ENCODE measurements at places on chromosomes 1 and 21.

DNA sequence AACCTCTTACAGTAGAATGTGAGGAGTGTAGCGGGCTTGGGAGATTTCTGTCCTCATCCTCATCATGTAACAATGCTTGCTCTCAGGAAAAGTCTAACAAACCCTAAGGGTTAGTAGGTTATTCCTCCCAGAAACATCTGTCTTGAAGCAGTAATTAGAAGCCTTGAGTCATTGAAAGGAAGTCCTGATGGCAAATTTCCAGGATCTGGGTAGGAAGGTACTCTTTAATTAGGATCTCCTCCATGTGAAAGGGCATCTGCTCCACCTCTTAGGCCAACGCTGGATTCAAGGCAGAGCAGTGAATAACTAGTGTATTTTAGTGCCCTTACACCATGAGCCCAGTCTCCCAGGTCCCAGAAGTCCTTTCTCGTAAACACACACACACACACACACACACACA is 106.6 kb upstream of the BARHL2 start:
- no peak for DNase-seq

DNA sequence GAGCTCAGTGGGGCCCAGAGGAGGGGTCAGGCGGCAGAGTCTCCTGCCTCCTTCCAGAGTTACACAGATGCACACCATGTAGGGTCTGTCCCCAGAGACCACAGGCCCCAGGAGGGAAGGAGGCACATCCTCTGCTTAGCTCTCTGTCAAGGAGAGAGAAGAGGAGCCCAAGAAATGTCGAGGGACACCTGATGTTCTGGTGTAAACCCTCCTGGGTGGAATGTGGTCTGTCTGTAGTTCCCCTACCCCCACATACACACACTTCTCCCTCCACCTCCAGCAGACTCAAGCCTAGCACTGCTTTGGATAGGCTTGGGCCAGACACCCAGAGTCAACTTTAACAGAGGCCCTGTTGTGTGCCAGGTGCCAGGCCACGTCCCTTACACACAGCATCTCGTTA is 34.2 kb downstream of the KIF21B start:
- no peak for DNase-seq

- DNase-seq: no peak
Measured at GRCh38 chr1:53625049-53625448, 113.9 kb downstream of the GLIS1 start.

- no peak for DNase-seq
Measured at GRCh38 chr1:82445827-82446226, 645.1 kb downstream of the ADGRL2 start.

DNA sequence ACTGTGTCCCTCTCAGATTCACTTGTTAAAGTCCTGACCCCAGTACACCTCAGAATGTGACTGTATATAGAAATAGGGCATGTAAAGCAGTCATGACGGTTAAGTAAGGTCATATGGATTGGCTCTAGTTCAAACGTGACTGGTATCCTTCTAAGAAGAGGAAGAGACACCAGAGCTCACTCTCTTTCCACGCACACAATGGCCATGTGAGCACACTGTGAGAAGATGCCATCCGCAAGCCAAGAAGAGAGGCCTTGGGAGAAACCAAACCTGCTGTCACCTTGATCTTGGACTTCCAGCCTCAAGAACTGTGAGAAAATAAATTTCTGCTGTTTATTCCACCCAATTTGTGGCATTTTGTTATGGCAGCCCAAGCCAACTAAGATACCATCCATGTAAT is 56.8 kb upstream of the IRF2BP2 start:
- DNase-seq: no peak

DNA sequence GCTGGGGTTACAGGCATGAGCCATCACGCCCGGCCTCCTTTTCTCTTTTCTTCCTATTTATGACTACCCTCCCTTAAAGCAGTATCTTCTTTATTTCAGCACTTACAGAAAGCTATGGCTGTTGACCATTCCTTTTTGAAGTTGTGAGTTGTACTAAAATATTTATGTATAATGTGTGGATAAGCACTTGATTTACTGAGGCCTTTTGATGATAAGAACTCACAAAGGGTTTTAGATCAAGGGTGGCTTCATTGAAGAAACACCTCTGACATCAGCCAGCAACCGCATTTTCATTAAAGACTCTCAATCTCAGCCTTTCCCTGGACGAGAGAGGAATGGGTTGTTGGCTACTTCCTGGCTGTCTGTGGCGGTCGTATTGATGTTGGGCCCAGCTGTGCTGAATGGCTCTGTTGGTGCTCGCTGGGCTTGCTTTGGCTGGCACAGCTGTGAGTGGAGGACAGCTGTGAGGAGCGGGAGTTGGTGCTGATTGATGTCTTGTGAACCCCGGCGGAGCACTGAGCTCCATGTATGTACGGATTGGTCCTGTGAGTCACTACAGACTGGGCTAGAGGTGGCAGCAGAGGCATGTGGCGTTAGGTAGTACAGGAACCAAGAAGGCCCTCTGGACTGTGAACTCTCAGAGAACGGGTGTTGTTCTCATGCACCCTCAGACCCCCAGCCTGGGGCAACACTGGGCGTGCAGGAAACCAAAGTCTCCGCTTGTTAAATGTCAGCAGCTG is 208.8 kb downstream of the KIF26B start:
- no peak for DNase-seq

DNA sequence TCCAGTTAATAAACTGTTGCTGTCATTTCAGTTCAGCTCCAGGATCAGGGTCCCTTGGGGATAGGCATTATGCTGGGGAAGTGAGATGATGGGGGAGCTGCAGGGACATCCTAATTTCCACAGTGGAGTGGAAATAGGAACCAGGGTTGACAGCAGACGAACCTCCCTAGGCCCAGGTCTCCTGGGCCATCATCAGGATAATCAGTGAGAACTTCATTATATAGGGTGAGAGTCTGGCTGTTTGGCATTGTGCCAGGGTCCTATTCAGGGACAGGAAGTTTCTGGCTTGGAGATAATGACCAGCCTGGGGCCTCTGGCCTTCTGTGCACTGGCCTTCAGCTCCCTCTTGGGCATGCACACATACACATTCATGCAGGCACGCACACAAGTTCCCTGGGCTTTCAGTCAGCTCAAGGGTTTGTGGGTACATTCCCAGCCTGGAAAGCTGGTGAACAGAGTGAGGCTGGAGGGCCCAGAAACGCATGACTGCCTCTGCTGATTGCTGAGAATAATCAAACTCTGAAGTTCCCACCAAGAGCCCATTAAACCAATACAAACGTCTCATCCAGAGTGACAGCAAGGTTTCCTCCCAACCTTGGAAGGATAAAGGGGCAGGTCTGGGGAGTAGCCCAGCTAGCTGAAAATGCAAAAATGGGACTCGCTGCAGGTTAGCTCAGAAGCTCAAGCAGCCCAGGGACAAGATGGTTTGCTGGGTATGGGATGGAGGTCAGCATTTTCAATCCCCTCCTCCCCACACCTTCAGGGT is 13.9 kb upstream of the LRIG2 start:
- no peak for DNase-seq

DNA sequence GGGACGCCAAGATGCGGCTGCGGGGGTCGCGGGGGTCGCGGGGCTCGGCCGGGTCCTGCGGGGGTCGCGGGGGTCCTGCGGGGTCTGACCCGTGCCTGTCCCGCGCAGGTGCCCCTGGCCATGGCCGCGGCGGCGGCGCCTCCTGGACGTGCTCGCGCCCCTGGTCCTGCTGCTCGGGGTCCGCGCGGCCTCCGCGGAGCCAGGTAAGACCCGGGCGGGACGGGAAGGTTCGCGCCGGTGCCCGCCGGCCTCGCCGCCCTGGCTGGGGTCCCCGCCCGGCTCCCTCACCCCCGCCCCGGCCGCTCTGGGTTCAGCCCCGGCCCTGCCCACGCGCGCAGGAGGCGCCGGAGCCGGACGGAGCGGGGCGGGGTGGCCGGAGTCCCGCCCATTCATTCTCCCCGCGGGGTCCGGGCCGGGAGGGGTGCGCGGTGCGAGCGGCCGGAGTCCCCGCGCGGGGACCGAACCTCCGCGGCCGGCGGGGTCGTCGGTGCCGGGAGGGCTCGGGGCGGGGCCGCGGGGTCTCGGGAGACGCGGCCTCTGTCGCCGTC is 380 bp downstream of the COL18A1 start:
- DNase-seq: peak; percentile 56

GRCh38 chr1:107246775-107247345 is 106.0 kb downstream of the NTNG1 start:
- DNase-seq: no peak

DNA sequence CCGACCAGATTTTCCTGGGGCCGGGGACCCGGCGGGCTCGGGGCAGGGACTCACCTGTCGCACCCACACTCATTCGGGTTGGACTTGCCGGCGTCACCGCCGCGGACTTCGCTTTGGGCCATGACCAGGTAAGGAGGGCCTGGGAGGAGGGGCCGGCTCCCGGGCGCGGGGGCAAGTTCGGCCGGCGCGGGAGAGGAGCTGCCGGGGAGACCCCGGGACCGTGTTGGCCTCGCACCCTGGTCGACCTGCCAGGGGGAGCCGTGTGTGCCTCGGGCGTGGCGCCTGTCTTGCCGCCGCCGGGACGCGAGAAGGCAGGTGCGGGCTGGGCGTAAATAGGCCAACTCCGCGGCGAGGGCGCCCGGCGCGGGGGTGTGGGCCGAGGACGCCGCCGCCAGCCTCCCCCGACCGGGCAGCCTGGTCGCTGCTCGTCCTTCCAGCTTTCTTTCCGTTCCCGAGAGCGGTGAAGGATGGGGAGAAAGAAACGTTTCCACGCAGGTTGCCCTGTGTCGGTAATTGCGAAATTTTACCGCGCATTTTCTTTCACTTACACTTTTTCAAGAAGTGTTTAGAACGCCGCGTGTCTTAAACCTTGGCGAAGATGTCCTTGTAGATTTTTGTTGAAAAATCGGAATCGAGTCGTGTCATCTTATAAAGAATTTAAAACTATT is 558 bp downstream of the USP1 start:
- DNase-seq: peak; percentile 27

DNA sequence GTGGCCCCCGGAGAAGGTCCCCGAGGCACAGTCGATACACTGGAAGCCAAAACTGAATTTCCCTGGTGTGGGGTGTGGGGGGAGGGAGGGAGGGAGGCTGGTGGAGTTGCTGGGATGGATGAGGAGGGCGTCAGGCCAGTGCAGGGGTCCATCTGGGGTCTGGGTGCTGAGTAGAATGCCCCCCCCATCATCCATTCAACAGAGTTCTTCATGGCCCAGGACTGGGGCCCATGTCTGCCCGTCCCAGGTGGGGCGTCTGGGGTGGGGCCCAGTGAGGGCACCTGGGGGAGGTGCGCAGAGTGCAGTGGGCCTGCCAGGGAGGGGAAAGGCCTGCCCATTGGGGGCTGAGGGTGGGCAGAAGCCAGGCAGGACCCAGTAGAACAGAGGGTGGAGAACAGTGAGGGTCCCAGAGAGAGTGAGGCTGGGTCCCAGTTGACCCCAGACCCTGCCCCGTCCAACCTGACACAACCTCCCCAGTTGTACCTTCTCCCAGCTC is 1.9 kb downstream of the TNFRSF18 start:
- no peak for DNase-seq

GRCh38 chr1:159266832-159267231 is 35.3 kb upstream of the FCER1A start:
- DNase-seq: no peak

DNA sequence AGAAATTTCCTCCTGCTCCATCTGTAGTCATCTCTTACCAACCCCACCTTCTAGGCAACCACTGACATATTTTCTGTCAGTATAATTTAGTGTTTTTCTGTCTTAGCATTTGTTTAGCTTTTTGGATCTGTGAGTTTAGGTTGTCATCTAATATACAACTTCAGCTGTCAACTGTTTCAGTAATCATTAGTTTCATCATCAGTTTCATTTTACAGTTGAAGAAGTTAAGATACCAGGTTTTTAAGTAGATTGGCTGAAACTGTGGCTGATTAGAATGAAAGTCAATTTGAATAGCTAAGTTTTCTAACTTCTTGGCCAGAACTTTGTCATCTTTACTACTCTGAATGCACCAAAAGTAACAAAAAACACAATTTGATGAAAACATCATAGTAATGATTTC is 1957.3 kb downstream of the NCAM2 start:
- DNase-seq: no peak

- DNase-seq: no peak
Measured at GRCh38 chr1:21703318-21703963, 34.3 kb upstream of the RAP1GAP start.

DNA sequence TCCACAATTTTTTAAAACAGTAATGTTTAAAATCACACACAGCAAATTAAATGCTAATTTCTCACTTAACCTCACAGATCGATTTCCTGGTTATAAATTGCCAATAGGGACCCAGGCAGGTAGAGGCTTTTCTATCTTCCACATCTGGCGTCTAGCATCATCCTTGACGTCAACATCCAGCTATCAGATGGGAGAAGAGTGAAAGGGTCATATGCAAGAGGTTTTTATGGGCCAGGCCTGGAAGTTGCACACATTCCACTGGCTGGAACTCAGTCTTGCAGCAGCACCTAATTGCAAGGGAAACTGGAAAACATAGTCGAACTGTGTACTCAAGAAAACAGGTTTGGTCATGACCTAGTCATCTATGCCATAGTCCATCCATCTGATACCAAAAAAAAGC is 6.0 kb upstream of the EEIG2 start:
- DNase-seq: no peak

- DNase-seq: no peak
Measured at GRCh38 chr1:39142401-39143060, 62.0 kb upstream of the MACF1 start.

DNA sequence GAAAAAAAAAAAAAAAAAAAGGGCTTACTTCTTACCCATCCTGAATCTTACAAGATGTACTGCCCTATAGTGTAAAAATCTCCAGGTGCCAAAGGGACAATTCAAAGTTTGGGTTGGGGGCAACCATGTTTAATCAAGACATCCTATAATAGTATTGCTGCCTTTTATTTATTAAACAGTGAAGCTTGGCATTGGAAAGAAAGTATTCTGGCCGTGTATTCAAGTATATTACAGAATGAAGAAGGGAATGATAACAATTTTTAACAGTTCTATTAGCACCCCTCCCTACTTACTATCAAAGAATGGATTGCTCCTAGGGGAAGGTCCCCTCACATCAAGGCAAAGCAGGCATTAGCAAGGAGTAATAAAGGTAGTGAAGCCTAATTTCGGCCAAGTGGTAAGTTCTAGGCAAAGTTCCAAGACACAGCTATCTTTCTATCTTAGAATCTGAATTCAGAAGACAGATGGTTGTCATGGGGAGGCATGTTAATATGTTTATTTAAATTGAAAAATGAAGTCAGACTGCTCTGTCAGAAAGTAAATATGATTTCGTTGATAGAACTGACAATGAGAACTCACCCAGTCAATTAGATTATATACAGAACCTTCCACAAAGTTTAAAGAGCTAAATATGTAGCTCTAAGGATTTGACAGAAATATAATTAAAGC is 24.6 kb downstream of the ST7L start:
- DNase-seq: no peak

GRCh38 chr1:35173909-35174540 is 18.9 kb downstream of the SFPQ start:
- no peak for DNase-seq

Measured in hindlimb muscle (tissue), 1 donor.